ENCODE measurements at places on chromosomes 1 and 21. TPM values are rescaled to one million over a fixed set of nuclear protein-coding genes. Genes with fewer than 3 reads are reported as not detected.

The GUCA2B gene
- not detected for total RNA-seq

The TSACC gene
- 0.32 TPM for total RNA-seq

The CNKSR1 gene
- not detected for total RNA-seq

The SERINC2 gene
- 1.6 TPM for total RNA-seq

The AKNAD1 gene
- total RNA-seq: 0.13 TPM

All from bladder microvascular endothelial cell (primary cell).